ENCODE measurements at places on chromosomes 5 and 9.

DNA sequence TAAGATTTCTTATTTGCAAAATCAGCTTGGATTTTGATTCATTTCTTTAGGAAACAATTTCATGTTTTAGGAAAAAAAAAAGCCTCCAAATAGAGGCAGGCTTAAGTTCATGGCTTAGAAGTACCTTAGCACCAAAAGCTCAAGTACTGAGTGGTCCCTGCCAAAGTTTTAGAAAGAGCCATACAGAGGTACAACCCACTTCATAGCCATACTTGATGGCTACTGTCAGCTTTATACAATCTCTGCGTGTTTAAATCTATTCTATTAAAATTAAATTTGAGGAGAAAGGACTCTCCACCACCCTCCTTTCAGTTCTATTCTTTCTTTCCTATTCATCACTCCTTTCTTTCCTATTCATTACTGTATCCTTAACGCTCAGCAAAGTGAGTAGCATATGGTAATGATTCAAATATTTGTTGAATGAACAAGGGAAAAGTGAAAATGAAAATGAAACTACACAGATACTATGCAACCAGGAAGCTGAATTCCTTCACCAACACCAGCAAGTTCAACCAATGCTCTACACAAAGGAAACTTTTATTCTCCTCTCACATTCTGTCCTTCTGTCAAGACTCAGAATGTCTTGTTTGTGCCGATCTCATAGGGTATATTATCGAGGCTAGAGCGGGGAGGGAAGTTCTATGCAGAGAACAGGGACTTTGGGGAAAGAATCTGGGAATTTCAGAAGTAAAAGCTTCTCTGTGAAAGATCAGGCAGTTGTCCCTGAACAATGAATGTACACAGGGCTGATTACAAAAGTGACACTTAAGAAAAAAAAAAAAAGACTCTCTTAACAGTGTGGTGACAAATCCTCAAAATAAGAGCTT lies 138.6 kb upstream of the SPEF2 start:
- DNase-seq: no peak

DNA sequence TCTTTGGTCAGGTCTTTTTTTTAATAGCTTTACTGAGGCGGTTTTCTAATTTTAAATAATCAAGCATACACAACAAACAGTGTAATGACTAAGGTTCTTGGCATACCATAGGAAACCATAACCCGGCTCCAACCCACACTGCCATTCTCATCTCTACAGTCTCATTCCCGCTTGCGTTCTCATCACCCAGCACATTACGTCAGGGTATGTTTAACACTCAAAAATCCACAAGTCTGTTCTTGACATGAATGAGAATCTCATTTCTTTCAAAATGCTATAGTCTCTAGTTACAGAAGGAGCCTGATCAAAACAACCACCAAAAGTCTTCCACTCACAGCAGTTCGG lies 505 bp downstream of the C5orf34 start:
- peak; percentile 73 for DNase-seq

DNA sequence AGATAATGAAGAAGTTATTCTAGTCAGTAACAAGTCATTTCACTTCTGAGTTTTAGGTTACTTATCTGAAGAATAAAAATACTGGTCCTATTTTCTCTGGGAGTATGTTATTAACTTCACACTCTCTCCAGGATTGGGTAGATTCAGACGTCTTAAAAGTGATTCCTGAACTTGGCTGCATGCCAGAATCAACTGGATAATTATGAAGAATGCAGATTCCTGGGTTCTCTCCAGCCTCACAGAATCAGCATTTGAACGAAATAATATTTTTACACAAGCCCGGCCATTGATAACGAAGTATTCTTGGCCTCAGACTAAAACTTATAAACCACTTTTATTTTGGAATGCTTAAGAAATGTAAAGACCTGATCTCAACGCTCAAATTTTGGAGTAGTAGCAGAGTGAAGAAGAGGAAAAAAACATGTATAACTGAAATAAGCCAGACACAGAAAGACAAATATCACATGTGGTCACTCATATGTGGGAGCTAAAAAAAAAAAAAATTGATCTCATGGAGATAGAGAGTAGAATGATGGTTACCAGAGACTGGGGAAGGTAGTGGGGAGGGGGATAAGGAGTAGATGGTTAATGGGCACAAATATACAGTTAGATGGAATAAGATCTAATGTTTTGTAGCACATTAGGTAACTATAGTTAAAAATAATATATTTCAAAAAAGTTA lies 507.3 kb downstream of the ISL1 start:
- DNase-seq: no peak

- no peak for DNase-seq
Observed at GRCh38 chr9:132562306-132562573, 20.2 kb upstream of the BARHL1 start.

GRCh38 chr9:130171226-130172148 lies 717 bp upstream of the NCS1 start:
- no peak for DNase-seq

DNA sequence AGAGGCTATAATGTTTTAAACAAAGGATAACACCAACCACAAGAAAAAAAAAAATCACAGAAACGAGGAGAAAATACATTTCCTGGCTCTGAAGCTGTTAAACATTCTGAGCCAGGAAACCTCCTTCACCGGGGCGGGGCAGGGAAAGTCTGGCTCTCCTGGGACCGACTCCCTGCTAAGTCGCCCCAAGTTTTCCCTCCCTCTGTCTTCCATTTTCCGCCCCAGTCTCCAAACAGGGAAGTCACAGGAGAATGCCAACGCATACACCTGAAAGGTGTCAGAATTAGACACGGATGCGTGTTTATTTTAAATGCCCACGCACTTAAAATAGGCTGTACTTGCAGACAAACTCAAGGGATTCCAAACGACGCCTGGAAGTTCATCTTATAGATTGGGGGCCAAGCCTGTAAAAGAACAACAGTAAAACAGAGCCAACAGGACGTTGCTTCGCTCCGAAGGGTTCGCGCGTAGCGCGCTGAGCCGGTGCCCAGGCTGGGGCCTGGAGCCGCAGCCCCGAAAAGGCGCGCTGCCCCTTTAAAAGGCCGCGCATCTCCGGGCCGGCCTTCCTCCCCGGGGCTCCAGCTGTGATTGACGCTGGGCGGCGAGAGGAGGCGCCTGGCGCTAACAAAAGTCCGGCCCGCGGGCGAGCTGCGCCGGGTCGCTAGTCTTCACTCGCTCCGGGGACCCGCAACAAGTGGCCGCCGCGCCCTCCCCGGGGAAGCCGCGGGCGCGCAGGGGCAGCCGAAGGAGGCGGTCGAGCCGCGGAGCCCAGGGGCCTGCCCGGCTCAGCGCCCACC lies at the start of gene FBXL7:
TSS of gene FBXL7 (plus strand) at position 653 of the 797 bp plus-strand sequence.
- DNase-seq: peak; percentile 38

GRCh38 chr5:54757541-54757940 lies 227.9 kb downstream of the ESM1 start:
- no peak for DNase-seq

DNA sequence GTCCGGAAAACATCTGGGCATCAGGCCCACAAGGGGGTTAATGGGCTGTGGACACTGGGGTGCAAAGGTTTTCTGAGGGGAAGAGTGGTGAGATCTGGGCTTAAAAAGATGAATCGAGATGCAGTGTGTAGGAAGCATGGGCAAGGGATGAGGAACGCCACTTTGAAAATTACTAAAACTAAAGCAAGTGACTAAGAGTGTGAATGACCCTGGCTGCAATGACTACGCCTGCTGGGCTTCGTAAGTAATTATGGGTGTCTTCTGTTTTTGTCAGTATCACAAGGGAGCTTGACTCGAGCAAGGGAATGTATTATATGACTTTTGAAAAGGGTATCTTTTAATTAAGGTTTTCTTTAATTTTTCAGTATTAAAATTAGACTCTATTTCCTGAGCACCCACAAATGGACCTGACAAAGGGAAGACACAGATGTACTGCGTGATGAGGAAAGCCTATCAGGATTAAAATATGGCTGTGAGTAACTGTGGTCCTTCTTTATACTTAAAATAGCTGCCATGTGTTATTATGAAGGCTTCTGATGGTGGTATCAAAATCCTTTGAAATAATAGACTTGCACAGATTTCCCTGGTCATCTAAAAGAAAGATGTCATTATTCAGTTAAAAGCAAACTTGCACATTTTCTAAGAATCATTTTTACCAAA lies 4.2 kb downstream of the CTXN3 start:
- DNase-seq: no peak

GRCh38 chr5:58983526-58984452 lies 400.9 kb downstream of the RAB3C start:
- no peak for DNase-seq

- DNase-seq: no peak
Observed at GRCh38 chr5:170278611-170279458, 18.7 kb downstream of the LCP2 start.

DNA sequence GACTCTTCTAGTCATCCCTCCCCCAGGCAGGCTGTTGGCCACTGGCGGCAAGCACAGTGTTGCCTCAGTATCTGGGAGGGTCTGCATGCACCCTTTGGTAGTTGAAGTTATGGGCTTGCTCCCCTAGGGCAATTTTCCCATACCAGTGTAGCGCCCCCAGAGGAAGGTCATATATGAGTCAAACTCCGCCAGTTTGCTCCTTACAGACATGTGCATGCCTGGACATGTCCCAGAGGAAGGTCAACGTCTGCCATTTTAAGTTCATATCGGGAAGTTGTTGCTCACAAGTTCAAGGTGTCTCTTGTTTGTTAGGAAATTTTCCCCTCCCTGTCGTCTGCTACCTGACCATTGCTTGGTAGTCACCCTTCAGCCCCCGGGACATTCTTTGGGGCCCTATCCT lies 51.3 kb upstream of the MROH2B start:
- no peak for DNase-seq

DNA sequence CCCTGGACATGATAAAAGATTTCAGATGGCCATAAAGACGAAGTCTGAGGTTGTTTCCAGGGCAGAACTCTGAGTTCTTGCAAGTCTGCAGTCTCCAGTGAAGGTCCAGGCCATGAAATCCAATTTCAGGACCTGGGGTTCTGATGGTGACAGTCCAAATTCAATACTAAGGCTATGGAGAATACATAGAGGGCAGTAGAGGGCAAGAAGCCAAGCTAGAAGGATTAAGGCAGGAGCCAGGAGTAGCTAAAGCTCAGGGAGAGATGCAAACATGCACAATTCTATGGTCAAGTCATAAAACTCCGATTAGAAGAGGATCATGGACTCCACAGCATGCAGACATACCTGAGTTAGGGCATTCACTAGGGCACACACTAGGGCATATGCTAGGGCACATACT lies 11.4 kb downstream of the SLIT3 start:
- no peak for DNase-seq

DNA sequence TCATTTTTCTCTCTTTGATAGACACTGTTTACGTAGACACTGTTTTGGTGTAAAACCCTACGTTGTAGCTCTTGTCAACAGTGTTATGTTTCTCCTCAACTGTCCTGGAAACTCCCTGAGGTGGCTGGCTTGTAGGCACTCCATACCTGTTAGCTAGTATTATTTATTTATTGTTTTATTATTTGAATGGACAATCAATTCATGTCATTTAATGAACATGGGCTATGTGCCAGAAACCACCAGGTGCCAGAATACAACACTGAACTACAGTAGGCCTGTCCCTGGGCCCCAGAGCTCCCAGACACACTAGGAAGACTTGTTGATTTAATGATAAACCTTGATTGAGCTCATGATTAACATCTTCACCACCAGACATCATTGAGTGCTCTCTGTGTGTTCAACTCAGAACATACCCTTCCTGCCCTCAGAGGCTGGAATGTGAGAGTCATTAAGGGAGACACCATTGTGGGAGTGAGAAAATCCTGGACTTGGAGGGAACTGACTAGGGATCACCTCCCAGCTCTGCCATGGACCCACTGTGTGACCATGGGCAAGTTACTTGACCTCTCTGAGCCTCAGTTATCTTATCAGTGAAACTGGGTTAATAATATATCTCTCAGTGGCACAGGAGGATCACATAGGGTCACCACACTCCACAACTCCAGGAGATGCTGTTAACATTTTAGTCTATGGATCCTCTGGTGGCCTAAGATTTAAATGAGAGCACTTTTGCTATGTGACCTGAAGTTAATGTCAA lies 19.2 kb downstream of the IRF1 start:
- DNase-seq: no peak

DNA sequence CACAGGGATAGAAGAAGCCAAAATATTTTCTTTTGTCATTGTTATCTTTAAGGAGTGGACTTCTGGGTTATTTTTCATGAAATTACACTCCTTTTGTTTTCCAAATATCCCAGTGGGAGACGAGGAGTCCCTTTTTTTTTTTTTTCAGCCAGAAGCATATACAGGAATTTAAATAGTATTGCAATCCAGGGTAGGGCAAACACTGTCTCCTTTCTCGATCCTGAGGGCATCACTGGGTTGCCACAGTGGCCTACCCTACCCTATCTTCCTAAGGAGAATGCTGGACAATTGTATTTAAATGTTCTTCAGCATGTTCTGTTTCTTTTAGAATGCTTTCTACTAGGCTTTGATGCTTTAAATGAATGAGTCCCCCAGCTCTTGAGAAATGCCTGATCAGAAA lies 47.9 kb downstream of the LRRC70 start:
- no peak for DNase-seq

GRCh38 chr5:155987265-155987810 lies 339.6 kb upstream of the SGCD start:
- DNase-seq: no peak

DNA sequence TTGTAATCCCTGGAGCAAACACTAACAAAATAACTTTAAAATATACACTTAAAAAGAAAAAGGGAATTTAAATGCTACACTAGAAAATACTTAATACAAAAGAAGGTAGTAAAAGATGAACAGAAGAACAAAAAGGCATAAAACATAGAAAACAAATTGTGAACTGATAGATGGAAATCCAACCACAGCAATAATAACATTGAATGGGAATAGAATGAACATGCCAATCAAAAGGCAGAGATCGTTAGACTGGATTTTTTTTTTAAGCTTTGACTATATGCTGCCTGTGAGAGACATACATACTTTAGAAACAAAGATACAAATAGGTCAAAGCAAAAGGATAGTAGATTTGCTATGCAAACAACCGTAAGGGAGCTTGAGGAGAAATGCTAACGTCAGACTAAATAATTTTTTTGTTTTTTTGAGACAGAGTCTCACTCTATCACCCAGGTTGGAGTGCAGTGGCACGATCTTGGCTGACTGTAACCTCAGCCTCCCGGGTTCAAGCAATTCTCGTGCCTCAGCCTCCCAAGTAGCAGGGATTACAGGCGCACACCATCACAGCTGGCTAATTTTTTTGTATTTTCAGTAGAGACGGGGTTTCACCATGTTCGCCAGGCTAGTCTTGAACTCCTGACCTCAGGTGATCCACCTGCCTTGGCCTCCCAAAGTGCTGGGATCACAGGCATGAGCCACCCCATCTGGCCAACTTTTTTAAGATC lies 6.5 kb downstream of the ABO start:
- no peak for DNase-seq

DNA sequence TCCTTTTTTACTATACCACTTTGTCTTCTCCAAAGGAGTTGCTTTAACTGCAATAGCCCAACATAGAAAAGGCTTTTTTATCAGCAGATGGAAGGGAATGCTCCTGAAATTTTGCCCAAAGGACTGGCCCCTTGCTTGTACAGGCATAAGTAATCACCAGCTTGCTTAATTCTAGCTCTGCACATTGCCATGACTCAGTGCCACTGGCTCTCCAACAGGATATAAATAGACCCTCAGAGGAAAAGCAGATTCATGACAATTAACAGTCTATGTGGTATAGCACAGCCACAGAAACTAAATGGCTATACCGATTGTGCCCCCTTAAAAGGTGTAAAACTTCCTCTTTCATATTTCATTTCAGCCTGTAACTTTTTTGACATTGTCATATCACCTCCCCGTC lies 227.0 kb downstream of the ZNF608 start:
- no peak for DNase-seq

Data from NCI-H526 (cell line).